Right atrium auricular region (tissue), 2 donors: ENCODE measurements at places on chromosomes 1 and 21.

DNA sequence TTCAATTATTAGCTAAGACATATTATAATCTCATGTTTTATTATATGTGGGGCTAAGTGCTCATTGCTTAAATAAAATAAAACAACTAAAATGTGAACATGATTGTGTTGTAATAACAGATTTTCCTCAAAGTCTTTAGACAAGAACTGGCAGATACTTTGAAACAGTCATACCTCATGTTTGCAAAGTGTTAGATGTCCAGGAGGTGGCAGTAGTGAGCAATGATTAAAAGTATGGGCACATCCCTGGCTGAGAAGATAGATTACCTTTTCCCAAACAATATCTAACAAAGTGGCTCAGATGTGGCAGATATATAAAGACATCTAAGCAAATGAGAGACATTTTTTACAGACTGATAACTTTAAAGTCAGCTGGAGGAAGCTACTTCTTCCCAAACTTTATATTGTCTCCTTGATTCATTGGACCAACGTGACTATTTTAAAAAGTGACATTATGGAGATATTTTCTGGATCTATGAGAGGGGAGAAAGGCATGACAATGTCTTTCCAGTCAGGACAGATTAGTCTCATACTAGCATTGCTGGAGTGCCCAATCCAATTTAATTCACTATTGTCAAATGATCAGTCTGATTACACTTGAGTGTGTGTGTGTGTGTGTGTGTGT lies 269.8 kb downstream of the S1PR1 start:
- DNase-seq: no peak

- no peak for DNase-seq
Observed at GRCh38 chr1:84266748-84267147, 34.8 kb upstream of the SAMD13 start.

GRCh38 chr1:11727119-11727518 lies 8.8 kb upstream of the AGTRAP start:
- DNase-seq: no peak

- DNase-seq: no peak
Observed at GRCh38 chr1:56527548-56528302, 51.6 kb downstream of the PLPP3 start.

- DNase-seq: peak; percentile 30
Observed at GRCh38 chr1:109659145-109659544, 3.2 kb downstream of the GSTM4 start.

- DNase-seq: no peak
Observed at GRCh38 chr21:28703861-28704260, 288.8 kb downstream of the LTN1 start.

DNA sequence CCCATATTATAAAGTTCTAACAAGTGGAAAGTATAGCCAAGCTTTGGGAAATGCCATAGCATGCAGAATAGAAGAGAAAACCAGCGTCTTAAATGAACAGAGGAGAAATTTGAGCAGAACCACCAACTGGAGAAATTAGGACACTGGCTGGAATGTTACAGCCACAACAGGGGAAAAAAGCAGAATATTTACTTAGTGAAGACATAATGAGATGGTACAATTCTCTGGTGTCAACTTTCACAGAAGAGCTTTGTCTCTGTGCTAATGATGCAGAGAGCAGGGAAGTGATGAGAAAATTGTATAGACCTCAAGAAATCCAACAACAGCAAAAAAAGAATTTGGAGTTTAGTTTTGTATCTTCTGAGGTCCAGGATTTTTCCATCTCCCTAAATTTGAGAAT lies 249.7 kb downstream of the KIF26B start:
- no peak for DNase-seq

GRCh38 chr21:42651515-42652401 lies 1.7 kb upstream of the PDE9A start:
- no peak for DNase-seq

DNA sequence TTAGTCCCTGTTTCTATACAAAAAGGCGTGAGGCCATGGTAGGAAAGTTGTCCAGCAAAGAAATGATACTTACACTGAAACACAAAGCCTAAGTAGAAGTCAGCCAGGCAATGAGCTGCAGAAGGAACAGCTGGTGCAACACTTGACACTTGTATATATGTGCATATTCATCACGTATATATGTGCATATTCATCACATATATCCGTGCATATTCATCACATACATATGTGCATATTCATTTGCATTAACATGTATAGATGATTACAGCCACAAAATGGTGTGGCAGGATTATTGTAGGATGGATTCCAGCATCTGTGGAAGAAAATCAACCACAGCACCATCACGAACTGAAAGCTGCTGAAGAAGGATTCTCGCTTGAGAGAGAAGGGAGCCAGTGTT lies 189.0 kb upstream of the RGS18 start:
- no peak for DNase-seq

DNA sequence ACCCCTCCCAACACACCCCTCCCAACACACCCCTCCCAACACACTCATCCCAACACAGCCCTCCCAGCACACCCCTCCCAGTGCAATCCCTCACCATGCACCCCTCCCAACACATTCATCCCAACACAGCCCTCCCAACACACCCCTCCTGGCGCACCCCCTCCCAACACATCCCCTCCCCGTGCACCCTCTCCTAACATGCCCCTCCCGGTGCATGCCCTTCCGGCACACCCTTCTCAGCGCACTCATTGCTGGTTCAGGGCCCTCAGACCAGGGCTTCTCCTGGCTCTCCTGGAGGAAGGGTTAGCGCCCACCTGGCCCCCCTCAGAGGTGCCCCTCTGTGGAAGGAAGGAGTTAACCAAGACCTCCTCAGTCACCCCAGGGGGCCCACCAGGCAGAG lies 74.5 kb upstream of the ARHGEF16 start:
- DNase-seq: no peak

DNA sequence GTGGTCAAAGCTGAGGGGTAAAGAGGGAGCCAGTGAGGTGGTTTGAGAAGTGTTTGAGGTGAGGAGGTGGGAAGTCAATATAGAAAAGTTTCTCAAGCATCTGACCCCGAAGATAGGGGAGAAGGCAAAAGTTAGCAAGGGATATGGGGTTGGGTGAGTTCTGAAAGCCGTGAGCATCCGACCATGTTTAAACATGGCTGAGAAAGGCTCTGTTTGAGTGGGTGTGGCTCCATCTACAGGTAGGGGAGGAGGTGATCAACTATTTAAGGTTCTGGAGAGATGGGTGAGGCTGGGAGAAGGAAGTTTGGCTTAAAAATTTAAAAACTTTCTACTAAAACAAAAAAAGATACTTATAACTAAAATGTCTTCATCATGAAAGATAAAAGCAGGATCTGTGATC lies 273.8 kb downstream of the KCNJ6 start:
- DNase-seq: no peak

DNA sequence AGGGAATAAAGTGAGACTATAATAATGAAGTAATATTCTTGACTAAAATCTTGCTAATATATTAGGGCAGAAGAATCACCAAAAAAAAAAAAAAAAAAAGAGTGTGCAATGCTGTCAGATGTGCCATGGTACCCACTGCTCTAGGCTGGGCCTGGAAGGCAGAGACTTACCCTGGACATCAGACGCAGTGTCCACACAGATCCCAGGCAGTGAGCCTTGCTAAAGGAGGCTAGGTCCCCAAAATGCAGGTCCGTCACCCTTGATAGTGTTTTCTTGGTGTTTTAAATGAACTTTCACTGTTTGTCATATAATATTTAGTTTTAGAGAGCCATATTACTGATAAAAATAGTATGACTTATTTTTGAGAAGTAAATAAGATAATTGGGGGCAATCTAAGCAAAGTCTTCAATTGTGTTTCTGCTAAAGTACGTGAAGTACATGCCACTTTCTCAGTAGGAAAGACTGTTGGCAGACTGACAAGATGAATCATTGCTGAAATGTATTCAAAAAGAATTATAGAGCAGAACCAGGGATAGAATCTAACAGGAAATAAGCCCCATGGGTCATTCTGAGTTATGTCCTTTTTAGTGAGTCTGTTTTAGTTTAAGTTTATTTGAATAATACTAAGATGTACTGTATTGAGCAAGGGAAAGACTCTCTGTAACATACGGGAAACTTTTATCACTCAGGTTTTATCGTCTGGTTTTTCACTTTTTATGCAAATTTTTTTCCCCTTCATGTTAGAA lies 74.6 kb upstream of the PDC start:
- no peak for DNase-seq

DNA sequence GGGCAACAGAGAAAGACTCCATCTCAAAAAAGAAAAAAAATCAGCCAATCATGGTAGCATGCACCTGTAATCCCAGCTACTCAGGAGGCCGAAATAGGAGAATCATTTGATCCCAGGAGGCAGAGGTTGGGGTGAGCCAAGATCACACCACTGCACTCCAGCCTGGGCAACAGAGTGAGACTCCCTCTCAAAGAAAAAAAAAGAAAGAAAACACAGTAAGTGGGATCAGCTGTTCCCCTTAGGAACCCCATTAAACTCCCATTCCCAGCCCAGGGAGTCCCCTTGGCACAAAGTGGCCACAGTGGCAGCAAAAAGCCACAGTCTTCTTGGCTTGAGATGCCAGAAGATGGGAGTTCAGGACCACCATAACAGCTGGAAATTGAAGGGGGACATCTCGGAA lies 9.1 kb downstream of the TMEM50B start:
- DNase-seq: no peak

DNA sequence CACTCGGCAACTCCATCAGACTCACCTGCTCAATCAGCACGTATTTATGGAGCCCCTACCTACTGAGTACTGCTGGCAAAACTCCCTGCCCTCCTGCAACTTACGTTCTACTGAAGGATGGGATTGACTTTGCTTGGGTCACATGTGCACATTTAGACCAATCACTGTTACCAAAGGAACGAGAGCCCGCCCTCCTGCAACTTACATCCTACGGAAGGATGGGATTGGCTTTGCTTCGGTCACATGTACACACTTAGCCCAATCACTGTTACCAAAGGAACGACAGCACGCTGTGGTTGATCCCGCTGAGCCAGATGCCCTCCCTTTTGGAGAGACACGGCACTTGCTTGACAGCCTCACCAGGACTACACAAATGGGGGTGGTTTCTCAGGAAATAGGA lies 46.0 kb downstream of the UBIAD1 start:
- DNase-seq: no peak

GRCh38 chr1:61318319-61319125 lies 236.2 kb downstream of the NFIA start:
- DNase-seq: peak; percentile 72

DNA sequence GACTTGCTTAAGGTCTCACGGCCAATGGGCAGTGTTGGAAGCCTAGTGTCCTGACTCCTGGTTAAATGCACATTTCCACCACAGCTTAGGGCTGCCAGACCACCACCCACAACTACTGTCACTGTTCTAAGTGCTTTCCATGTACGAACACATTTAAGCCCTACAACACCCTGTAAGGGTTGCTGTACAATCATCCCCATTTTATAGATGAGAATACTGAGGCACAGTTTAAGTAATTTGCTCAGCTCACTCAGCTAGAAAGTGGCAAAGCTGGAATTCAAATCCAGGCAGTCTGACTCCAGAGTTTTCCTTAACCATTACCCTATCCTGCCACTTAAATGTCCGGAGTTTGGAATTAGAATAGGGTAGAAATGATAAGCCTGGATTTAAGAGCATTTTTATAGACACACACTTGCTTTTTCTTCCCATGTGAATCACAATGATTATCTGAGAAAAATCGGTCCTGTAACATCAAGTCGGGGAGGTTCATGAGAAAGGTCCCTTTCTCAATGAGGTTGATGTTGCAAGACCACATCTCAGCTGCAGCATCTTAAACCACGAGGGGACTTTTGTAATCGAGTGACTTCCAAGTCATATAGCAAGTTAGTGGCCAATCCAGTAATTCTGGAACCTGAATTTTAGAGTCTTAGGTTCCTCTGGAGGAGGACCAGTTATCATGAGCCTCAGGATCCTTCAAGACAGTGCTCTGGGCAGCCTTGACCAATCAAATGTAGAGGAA lies 8.6 kb downstream of the E2F2 start:
- no peak for DNase-seq

DNA sequence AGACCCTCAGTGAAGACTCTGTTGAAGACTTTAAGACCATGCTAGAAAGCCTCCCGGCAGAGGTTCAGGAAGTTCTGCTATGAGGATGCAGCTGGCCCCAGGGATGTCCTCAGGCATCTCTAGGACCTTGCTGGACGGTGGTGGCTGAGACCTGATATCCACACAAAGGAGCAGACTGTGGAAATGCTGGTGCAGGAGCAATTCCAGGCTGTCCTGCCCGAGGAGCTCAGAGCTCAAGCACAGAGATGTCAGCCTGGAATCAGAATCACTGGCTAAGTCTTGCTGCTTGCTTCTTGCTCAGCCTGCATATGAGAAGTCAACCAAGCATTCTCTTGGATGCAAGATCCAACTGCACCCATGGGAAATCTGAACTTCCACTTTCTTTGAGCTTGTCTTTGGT lies 22.0 kb upstream of the CDC42 start:
- DNase-seq: no peak

GRCh38 chr1:78143152-78143551 lies 97.4 kb downstream of the GIPC2 start:
- DNase-seq: no peak

DNA sequence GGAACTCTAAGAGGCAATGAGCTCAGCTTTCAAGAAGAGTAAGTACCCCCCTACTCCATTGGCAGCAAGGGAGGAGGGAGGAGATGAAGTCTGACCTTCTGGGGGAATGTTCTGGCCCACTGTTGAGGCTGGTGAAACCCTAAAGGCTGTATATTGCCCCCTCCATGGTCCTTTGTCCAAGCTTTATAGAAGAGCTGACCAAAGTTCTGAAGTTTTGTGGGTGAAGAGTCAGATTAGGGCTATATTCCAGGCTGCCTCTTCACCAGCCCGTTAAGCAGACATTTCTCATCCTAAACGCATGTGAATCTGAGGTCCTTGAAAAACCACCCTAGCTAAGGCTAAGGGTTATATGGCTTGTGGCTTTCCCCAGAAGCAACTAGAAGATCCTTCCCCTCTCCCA lies 1.4 kb downstream of the C1orf94 start:
- no peak for DNase-seq
